ENCODE measurements at places on chromosomes 4 and X.

DNA sequence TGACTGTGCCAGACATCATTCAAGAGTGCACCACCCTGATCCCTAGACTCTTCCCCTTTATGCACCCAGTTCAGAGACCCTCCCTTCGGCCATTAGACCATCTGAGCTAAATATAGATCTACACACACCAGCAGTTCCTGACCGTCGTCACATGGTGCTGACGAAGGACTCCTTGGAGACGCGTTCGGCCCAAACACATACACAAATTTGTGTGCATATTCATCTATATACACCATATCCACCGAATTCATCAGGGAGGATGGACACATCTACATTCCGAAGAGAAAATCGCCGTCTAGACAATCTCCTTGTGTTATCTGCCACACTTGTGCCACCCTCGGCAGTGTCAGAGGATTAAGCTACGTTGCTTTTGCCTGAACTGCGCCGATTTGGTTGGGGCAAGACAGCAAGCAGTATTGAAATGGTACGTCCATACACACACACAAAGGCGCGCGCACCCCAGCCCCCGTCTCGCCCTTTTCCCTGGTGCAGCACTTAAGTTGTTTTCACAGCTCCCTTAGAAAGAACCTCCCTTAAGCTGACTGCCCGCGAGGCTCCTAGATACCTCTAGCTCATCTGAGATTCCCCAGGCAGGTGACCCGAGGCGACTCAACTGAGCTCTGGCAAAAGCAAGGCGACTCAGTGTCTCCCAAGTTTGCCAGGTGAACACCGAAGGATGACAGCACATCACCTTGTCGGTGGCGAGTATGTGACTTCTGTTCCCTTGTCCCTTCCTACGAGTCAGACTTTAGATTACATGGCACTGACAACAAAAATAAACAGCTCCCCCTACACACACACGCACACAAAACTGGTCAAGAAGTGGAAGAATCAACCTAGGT is 1.0 kb downstream of the RASGEF1B start:
- peak; percentile 54 for DNase-seq

DNA sequence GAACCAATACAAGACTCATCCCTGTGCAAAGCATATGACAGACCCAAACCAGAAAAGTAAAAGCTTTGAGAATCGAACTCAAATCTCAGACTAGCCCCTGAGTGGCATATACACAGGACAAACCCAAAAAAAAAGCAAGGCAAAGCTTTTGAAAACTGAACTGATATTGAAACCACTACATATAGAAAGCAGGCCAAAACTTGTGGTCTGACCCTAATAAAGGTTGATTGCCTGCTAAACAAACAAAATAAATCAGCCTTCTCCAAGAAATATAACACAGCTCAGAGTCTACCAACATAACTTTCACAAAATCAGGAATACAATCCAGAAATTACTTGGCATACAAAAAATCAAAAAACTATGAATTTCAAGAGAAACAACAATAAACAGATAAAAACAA is 40.3 kb downstream of the LRBA start:
- no peak for DNase-seq

DNA sequence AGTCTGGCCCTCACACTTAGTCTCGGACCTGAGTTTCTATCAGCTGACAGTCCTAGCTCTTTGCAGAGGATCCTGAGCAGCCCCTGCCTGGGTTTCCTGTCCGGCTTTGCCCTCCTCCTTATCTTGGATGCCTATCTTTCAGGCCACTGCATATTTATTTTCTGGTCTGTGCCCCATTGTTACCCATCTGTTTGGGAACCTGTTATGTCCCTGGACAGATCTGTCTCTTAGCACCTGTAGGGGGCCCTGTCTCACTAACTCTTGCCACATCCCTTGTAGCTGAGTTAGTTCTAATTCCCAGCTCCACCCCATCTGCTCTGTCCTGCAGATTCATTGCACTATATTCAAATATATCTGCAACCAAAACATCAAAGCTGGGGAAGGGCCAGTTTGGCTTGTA is 514.9 kb upstream of the LCORL start:
- DNase-seq, result no peak

- no peak for DNase-seq
These were observed 39.9 kb downstream of the SEPSECS start for GRCh38 chr4:25120146-25120940.
